ENCODE measurements at places on chromosomes 1 and 21. TPM values are rescaled to one million over a fixed set of nuclear protein-coding genes. Genes with fewer than 3 reads are reported as not detected.

GRCh38 chr1:188463919-188464318, 1635.2 kb downstream of the PLA2G4A start:
- DNase-seq = no peak

DNA sequence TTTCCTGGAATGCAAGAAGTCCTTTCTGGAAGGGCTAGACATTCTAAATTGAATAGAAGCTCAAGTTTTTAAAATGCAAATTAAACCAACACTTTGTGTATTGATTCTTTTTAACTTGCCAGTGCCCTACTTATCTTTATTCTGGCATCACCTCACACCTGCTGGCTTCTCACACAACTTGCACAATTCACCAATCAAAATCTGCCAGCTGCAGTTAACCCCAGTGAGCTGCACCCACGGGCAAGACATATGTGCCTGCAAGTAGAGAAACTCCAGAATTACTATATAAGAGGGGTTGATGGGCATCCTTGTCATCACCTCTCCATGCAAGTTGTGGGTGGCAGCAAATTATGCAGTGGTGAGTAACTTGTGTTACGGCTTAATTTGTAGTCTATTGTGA, 11.7 kb upstream of the PLPPR4 start:
- no peak for DNase-seq

DNA sequence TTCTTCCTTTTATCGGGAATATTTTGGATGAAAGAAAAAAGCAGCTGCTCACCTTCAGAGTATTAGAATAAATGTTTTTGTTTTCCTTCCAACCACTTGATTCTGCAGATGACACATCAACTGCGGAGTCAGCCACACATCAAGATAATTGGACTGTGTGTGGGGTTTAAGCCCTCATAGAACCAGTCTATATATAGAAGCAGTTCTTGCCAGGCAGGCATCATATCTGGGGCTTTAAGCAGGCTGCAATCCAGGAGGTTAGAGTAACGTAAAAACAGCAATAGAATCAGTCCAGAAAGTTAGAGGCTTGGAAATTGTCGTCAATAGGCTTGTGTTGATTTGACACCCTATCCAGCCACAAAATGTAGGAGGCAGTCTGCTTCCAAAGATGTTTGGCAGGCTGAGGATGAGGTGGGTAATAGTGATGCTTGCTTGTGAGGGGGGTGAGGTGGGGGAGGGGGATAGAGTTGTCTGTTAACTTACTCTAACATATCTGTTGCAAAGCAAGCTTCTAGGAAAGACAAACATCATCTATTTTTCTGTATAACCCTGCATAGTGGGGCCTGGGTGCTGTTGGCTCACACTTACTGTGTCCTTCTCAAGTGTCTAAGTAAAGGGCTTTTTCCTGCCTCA, 64.8 kb downstream of the PEX14 start:
- no peak for DNase-seq

- DNase-seq = peak; percentile 83
Observed at GRCh38 chr21:31132574-31133242, 94.4 kb upstream of the KRTAP19-8 start.

DNA sequence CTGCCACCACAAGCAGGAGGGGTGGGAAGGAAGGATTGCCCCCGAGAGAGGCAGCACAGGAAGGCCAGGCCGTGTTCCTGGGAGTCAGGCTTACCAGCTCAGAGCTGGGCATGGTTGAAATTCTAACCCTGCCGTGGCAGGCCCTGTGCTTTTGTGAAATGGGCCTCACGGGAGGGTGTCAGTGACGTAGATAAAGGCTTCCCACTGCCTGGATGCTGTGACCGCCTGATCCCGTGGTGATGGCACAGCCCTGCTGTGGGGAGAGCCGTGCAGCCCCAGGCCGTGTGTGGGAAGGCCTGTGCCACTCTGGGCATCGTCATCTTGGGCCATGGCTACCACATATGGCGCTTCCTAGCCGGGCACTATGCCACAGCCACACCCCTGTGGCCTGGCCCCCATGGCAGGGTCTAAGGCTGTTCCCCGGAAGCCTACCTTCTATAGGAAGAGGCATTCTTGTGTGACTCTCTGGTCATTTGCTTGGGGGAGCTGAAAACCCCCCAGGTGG, 161.3 kb downstream of the PCBP3 start:
- DNase-seq = no peak

GRCh38 chr1:41608211-41608610, 123.7 kb upstream of the EDN2 start:
- DNase-seq = no peak

DNA sequence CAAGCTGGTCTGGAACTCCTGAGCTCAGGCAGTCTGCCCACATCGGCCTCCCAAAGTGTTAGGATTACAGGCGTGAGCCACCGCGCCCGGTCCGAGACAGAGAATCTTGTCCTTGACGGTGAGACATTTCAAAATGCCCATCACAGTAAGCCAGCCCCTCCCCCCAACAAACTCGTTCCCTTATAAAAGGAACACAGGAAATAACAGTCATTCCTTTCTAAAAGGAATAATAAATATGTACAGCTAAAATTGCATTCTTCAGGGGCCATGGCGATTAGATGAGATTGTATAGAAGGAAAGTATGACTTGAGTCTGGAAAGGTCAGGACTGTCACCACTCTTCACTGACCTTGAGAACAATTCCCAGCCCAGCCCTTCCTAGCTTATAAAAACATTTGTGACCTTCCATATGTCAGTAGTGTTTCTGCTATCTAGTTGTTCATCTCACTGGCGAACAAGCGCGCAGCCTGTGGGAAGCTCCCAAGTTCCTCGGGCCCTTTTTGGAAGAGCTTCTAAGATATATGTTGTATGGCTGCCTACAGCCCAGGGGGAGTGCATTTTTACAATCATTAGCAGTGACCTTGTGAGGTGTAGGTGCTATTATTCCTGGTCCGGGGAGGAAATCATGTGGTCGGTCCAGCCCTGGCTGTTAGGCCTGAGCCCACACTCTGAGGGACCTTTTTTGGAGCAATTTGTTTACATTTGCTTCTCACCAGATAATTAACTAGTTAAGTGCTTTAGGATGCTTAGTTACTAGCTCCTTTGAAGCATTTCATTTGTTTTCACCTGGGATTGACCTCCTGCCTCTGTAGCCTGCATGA, 8.7 kb downstream of the SZRD1 start:
- no peak for DNase-seq

DNA sequence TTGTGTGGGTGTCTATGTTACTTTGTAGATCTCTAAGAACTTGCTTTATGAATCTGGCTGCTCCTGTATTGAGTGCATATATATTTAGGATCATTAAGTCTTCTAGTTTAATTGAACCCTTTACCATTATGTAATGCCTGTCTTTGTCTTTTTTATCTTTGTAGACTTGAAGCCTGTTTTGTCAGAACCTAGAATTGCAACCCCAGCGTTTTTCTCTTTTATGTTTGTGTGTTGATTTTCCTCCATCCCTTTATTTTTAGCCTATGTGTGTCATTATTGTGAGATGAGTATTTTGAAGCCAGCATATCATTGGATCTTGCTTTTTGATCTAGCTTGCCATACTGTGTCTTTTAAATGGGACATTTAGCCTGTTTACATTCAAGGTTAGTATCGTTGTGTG, 573.2 kb downstream of the BRINP3 start:
- DNase-seq = no peak

- no peak for DNase-seq
Observed at GRCh38 chr1:59494145-59494833, 197.4 kb downstream of the FGGY start.

DNA sequence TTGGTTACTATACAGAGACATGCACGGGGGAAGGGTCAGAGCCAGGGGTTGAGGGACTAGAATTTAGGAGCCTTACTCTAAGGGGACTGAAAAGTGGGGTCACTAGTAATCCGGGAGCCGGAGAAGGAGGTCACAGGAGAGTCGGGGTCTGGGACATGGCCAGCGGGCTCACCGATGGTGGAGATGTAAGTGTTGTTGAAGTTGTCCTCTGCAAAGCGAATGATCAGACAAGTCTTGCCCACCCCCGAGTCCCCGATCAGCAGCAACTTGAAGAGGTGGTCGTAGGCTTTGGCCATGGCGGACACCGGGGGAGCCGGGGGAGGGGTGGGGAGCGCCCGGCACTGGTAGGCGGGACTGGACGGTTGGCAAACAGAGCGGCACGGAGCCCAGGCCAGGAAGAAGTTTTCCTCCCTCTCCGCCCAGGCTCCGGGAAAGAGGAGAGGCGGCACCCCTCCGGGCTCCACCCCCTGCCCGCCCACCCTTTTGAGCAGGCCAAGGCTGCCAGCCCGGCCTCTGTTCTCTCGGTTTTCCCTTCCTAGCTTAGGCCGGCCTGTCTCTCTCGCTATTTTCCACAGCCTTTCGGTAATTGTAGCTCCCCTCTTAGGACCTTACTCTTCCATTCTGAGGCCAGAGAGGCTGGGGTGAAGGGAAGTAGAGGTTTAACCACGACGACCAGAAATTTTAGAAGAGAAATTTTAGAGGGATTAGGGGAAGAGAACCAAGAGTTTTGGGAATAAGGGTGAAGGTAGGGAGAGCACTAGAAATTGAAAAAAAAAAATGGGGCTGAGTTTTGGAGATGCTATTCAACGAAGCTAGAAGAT, at the start of gene RAB13:
Gene RAB13 (minus strand): TSS at position 399 of the 821 bp plus-strand sequence. CDS start 103 bp downstream, at position 296.
- DNase-seq = no peak

DNA sequence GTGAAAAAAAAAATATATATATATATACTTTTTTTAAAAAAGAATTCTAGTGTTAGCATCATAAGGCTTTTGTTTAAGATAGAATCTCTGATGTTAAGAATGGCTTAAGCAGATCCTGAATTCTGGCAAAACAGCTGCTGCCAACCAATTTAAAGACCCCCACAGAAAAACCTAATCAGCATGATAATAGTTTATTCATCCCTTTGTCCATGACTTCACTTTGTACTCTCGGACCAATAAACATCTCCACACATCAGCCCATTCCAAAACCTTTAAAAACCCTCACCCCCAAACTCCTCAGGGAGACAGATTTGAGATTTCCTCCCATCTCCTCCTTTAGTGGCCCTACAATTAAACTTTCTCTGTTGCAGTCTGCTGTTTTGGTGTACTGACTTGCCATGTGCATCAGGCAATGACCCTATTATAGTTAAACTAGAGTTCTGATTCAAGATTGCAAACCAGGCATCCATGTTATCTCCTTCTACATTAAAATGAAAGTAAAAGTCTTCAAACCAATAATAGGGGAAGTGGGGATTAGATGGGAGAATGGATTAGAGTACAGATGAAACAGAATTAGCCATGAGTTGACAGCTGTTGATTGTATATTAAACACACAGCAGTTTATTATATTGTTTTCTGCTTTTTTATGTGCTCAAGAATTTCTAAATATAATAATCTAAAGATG, 9.8 kb upstream of the PHTF1 start:
- DNase-seq = no peak

DNA sequence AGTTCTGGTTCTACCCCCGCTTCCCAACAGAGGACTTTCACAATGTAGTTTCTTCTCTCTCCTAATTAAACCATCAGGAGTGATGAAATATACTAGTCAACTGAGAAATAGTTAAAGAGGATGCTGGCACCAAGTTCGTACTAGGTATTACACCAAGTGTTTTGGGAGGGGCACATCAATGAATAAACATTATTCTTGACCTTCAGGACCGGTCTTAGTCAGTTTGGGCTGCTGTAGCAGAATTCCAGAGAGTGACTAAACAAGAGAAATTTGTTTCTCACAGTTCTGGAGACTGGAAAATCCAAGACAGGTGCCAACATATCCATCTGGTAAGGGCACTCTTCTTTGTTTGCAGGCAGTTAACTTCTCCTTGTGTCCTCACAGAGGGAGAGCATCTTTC, 103.8 kb downstream of the SPATA17 start:
- no peak for DNase-seq

Gene LENEP
- total RNA-seq = 0.91 TPM

Gene RPE65
- not detected for total RNA-seq

Gene FCRLB
- total RNA-seq = 0.97 TPM

Gene IVL
- not detected for total RNA-seq

Gene PLPP3
- not detected for total RNA-seq

Gene OR2L8
- 0.29 TPM for total RNA-seq
